ENCODE measurements at places on chromosomes 1 and 21. TPM values are rescaled to one million over a fixed set of nuclear protein-coding genes. Genes with fewer than 3 reads are reported as not detected.

Gene DNM3
- 0.76 TPM for polyA plus RNA-seq

Gene HCRTR1
- polyA plus RNA-seq = not detected

Gene HSD11B1
- 5.6 TPM for polyA plus RNA-seq

Gene RGS16
- 3.7 TPM for polyA plus RNA-seq

Gene CLDN17
- polyA plus RNA-seq = not detected

Gene FCRL2
- polyA plus RNA-seq = not detected

Gene LCE1D
- polyA plus RNA-seq = not detected

Gene MEX3A
- polyA plus RNA-seq = not detected

Gene KRTAP12-2
- polyA plus RNA-seq = not detected

Gene JAM2
- polyA plus RNA-seq = not detected

- no peak overlapping the region for H3K4me3 ChIP-seq
- DNase-seq = no peak
- no peaks in the 10 kb centered on the region for H3K27me3 ChIP-seq
- no peaks in the 10 kb centered on the region for H3K4me1 ChIP-seq
These were observed 6.6 kb upstream of the NHLH1 start for GRCh38 chr1:160360227-160360695.

GRCh38 chr1:230629511-230629910 is 12.8 kb upstream of the COG2 start:
- H3K4me1 ChIP-seq = no peaks in the 10 kb centered on the region
- no peak for DNase-seq

- H3K27ac ChIP-seq = peak overlapping the region; percentile 78
- H3K4me3 ChIP-seq = no peak overlapping the region
- no peaks in the 10 kb centered on the region for H3K36me3 ChIP-seq
- DNase-seq = peak; percentile 55
- H3K4me1 ChIP-seq = peaks cover 27% of the 10 kb centered on the region
- H3K27me3 ChIP-seq = no peaks in the 10 kb centered on the region
These were observed 1.7 kb downstream of the RCC2 start for GRCh38 chr1:17437580-17438317.

DNA sequence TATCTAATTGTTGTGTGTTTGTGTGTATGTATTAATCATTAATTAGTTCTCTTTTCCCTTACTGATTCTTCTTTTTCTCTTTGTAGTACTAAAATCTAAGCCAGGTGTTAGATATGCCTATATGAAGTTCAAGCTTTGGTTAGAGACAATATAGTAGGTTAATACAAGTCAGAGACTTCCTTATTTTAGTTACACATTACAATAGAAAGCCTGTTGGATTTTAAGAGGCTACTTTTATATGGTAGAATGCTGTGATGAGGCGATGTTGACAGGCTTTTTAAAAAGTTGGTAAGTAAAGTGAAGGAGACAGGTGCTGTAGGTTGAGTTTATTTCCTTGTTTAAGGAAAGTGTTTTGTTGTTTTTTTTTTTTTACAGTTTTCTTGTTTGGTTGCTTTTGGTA is 45.9 kb downstream of the ADGRL2 start:
- no peak for DNase-seq
- no peaks in the 10 kb centered on the region for H3K36me3 ChIP-seq
- H3K27ac ChIP-seq = no peak overlapping the region
- H3K27me3 ChIP-seq = no peaks in the 10 kb centered on the region
- H3K4me3 ChIP-seq = no peak overlapping the region

GRCh38 chr1:72635719-72636118 is 353.4 kb upstream of the NEGR1 start:
- no peaks in the 10 kb centered on the region for H3K36me3 ChIP-seq
- no peaks in the 10 kb centered on the region for H3K4me1 ChIP-seq
- no peaks in the 10 kb centered on the region for H3K27me3 ChIP-seq
- H3K27ac ChIP-seq = no peak overlapping the region
- DNase-seq = no peak
- no peak overlapping the region for H3K4me3 ChIP-seq

DNA sequence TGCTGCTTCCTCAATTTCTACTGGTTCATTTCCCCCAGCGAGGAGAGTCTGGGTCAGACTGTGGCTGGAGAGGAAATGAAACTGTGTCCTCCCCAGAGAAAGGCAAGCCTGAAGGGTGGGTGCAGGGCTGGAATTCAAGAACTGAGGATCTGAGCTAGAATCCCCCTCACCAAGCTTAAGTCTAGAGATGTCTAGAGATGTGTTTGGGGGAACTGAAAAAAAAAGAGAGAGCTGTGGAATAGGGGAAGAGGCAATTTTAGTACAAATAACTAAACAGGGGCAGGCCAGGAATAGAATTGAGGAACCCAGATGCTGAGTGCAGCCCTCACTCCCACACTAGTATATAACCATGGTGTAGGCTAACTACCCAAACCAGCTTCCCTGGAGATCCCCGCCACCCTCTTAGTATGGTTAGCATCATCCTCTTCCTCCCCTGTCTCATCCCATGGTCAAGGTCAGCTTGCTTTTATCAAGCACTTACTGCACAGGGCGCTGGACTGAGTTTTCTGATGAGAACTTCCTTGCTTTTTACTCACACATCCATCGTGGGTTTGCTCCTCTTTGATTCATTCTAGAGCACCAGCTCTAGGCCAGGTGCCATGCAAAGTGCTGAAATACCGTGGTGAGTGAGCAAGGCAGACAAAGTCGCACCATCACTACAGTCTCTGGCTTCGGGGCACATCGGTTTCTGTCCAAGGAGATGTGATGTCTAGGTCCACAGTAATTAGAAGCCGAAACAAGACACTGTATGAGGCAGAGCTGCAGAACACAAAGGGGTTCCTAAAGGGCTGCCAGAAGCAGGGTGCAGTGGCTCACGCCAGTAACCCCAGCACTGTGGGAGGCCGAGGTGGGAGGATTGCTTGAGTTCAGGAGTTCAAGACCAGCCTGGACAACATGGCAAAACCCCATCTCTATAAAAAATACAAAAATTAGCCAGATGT is 112.9 kb upstream of the IPO9 start:
- H3K4me1 ChIP-seq = no peaks in the 10 kb centered on the region
- H3K4me3 ChIP-seq = no peak overlapping the region

- H3K27ac ChIP-seq = no peak overlapping the region
- H3K36me3 ChIP-seq = no peaks in the 10 kb centered on the region
These were observed 41.8 kb upstream of the POFUT2 start for GRCh38 chr21:45329261-45330074.

DNA sequence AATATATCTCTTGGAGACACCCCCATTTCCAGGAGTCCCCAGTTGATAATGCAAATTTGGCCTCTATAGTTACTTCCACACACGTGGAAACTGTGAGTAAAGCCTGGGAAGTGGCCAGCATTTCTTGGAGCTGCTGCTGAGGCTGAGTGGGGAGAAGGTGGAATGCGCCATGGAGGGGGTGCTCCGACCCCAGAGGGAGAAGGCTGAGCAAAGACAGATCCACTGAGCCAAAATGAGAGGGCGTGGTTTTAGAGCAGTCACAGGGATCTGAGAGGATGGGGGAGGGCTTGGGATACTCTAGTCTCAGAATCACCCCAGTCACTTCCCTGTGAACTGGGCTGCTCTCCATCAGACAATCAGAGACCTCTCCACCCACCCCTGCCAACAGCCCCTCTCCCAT is 38.7 kb downstream of the TRIM62 start:
- DNase-seq = no peak
- H3K27me3 ChIP-seq = no peaks in the 10 kb centered on the region
- peaks cover 21% of the 10 kb centered on the region for H3K36me3 ChIP-seq
- no peaks in the 10 kb centered on the region for H3K4me1 ChIP-seq
- H3K4me3 ChIP-seq = no peak overlapping the region

- no peak overlapping the region for H3K27ac ChIP-seq
- no peak for DNase-seq
- no peaks in the 10 kb centered on the region for H3K4me1 ChIP-seq
- H3K36me3 ChIP-seq = no peaks in the 10 kb centered on the region
- H3K4me3 ChIP-seq = no peak overlapping the region
These were observed 77.8 kb upstream of the SPAG17 start for GRCh38 chr1:118262865-118263264.

DNA sequence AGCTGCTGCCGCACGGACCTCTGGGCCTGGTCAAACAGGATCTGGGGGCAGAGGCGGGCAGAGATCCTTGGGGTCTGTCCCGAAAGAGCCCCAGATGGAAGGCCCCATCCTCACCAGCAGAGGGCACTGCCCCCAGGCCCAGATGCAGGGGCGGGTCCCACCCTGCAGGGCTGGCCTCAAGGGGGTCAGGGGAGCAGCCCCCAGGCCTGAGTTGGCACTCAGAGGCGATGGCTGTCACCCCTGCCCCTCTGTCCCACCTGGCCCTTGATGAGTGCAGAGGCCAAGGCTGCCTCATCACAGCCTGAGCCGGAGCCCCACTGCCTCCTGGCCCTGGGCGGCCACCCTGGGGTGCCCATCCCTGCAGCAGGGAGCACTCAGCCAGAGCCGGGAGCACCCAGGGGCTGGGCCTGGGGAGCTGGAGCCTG is 5.7 kb downstream of the ACAP3 start:
- H3K27ac ChIP-seq = no peak overlapping the region
- H3K4me3 ChIP-seq = no peak overlapping the region

- DNase-seq = no peak
- no peak overlapping the region for H3K4me3 ChIP-seq
- H3K27me3 ChIP-seq = no peaks in the 10 kb centered on the region
- H3K36me3 ChIP-seq = no peaks in the 10 kb centered on the region
- H3K4me1 ChIP-seq = no peaks in the 10 kb centered on the region
- no peak overlapping the region for H3K27ac ChIP-seq
These were observed 25.0 kb downstream of the GIPC2 start for GRCh38 chr1:78070758-78071157.

GRCh38 chr1:219676012-219676765 is 63.3 kb upstream of the ZC3H11B start:
- no peaks in the 10 kb centered on the region for H3K27me3 ChIP-seq
- H3K36me3 ChIP-seq = no peaks in the 10 kb centered on the region
- DNase-seq = no peak
- H3K4me3 ChIP-seq = no peak overlapping the region
- H3K4me1 ChIP-seq = no peaks in the 10 kb centered on the region

DNA sequence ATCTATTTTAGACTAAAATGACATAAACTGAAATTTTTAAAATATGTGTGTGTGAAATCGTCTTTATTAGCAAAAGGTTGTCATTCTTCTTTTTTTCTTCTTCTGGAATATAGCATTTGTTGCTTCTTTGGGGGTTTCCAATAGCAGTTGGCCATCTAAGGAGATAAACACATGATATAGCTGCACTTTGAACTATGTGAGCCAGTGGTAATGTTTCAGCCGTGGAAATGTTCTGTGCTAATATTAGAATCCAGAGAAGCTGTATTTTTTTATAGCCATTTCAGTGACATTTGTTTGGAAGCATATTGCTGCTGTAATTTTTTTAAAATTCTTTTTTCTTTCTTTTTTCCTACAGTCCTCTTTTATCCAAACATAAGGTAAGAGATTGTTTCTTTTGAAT is 75.1 kb downstream of the CNST start:
- peaks cover 10% of the 10 kb centered on the region for H3K4me1 ChIP-seq
- H3K36me3 ChIP-seq = peaks cover 43% of the 10 kb centered on the region
- no peak overlapping the region for H3K4me3 ChIP-seq
- no peak overlapping the region for H3K27ac ChIP-seq

GRCh38 chr1:224759681-224760091 is 143.6 kb downstream of the CNIH3 start:
- H3K4me3 ChIP-seq = no peak overlapping the region
- no peak for DNase-seq
- no peaks in the 10 kb centered on the region for H3K4me1 ChIP-seq
- no peaks in the 10 kb centered on the region for H3K27me3 ChIP-seq

- no peaks in the 10 kb centered on the region for H3K36me3 ChIP-seq
- H3K27me3 ChIP-seq = no peaks in the 10 kb centered on the region
- no peak overlapping the region for H3K27ac ChIP-seq
- no peak for DNase-seq
- H3K4me3 ChIP-seq = no peak overlapping the region
These were observed 273.7 kb upstream of the AJAP1 start for GRCh38 chr1:4380564-4381168.

DNA sequence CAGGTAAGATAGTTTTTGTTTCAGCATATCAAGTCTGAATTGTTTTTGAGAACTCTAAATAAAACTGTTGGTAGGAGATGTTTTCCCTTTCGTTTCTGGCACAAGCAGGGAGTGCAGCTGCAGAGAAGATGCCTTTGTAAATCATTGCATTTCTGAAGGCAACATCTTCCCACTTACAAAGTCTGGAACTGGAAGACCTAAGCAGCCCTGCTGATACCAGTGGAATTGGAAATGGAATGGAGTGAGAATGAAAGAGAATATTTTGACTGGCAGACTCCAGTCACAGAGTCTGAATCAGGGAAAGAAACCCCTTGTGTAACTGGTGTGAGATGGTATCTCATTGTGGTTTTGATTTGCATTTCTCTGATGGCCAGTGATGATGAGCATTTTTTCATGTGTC is 815.6 kb downstream of the LTN1 start:
- H3K27ac ChIP-seq = no peak overlapping the region
- DNase-seq = no peak
- no peaks in the 10 kb centered on the region for H3K4me1 ChIP-seq
- no peaks in the 10 kb centered on the region for H3K36me3 ChIP-seq
- no peak overlapping the region for H3K4me3 ChIP-seq
- no peaks in the 10 kb centered on the region for H3K27me3 ChIP-seq

- peaks cover 4% of the 10 kb centered on the region for H3K4me1 ChIP-seq
- H3K27me3 ChIP-seq = no peaks in the 10 kb centered on the region
- no peak for DNase-seq
- no peak overlapping the region for H3K27ac ChIP-seq
- no peaks in the 10 kb centered on the region for H3K36me3 ChIP-seq
- no peak overlapping the region for H3K4me3 ChIP-seq
These were observed 48.3 kb upstream of the POFUT2 start for GRCh38 chr21:45335761-45336534.

DNA sequence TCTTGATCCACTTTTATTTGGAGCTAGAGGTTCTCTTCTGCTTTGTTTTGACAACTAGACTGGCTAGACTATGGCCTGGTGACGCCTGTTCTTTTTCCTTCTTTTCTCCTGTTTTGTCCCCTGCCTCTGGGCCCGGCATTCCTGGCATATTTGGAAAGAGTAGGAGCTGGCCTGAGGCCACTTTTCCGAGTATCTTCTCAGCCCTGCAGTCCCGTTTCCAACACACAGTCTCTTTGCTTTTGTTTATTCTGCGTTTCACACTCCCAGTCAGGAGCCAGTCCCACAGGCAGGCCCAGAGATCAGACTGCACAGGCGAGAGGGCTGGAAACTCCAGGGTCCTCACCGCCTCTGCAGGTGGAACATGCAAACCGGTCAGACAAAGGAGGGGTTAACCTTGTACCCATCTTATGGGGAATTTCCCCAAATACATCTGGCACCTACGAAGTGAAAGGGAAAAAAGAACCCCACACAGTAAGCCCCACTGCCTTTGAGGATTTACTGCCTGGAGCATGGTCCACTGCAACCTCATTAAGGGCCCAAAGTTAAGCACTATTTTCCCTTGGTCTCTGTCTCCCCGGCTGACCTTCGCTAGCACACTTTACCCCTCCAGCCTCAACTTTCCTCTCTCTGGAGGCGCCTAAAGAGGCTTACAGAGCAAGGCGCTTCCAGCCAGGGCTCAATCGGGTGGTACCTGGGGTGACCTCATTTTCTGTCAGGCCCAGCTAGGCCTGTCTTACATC is 141.1 kb downstream of the TOMM20 start:
- peak overlapping the region; percentile 12 for H3K27ac ChIP-seq
- H3K36me3 ChIP-seq = no peaks in the 10 kb centered on the region
- H3K4me1 ChIP-seq = peaks cover 55% of the 10 kb centered on the region
- no peak overlapping the region for H3K4me3 ChIP-seq

- no peaks in the 10 kb centered on the region for H3K27me3 ChIP-seq
- H3K27ac ChIP-seq = no peak overlapping the region
- no peaks in the 10 kb centered on the region for H3K36me3 ChIP-seq
- no peak for DNase-seq
- no peaks in the 10 kb centered on the region for H3K4me1 ChIP-seq
These were observed 126.9 kb downstream of the SETD4 start for GRCh38 chr21:35933466-35933865.

GRCh38 chr1:181169281-181169865 is 80.9 kb downstream of the IER5 start:
- H3K27ac ChIP-seq = no peak overlapping the region
- no peaks in the 10 kb centered on the region for H3K36me3 ChIP-seq
- no peak for DNase-seq

Measured in CD4-positive, alpha-beta memory T cell (primary cell).